ENCODE measurements at places on chromosomes 7 and 10. TPM values are rescaled to one million over a fixed set of nuclear protein-coding genes. Genes with fewer than 3 reads are reported as not detected.

The CTTNBP2 gene
- not detected for total RNA-seq

DNA sequence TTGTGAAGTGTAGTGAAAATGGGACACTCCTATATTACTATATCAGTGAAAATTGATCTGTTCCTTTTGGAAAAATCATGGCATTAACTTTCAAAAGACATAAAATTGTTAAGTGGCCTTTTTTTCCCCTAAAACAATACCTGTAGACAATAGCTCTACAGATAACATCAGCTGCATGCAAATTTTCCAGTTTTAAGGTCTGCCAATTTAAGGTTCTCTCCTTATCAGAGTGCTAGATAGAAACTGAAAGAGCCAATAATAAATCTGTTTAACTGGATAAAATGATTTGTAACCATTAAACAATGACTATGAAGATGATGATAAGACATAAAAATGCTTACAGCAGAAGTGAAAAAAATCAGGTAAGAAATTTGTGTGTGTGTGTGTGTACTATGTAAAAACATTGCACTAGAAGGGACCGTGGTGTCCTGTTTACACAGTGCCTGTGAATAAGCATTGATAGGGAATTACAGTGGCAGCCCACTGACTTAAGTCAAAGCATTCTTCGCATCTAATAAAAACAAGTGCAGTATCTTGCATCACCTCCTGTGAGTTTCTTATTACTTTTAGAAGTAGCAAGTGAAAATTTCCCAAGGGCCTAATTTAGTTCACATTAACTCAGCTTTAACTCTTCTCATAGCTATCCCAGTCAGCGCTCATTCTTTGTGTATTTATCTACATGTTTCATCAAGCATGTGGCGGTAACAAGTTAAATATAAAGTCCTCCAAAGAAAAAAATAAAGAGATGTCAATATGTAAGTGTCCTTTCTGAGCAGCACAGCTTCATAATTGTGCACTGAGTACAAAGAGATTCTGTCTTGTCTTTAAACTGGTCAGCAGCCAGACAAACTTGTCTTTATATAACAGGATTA lies 261.9 kb downstream of the ARL4A start:
- no peaks in the 10 kb centered on the region for H3K27me3 ChIP-seq
- no peaks in the 10 kb centered on the region for H3K36me3 ChIP-seq
- H3K27ac ChIP-seq, result no peak overlapping the region
- no peak overlapping the region for H3K4me3 ChIP-seq
- DNase-seq, result no peak

The TAS2R4 gene
- total RNA-seq, result 0.74 TPM

GRCh38 chr10:120628197-120628596 lies 171.2 kb downstream of the PLPP4 start:
- DNase-seq, result no peak
- H3K4me3 ChIP-seq, result no peak overlapping the region

GRCh38 chr10:3208481-3209406 lies 36.2 kb upstream of the PITRM1 start:
- peaks cover 32% of the 10 kb centered on the region for H3K27me3 ChIP-seq
- no peak for DNase-seq
- no peak overlapping the region for H3K4me3 ChIP-seq
- no peaks in the 10 kb centered on the region for H3K4me1 ChIP-seq
- H3K36me3 ChIP-seq, result no peaks in the 10 kb centered on the region

GRCh38 chr7:37709631-37710509 lies 26.3 kb downstream of the GPR141 start:
- DNase-seq, result no peak
- no peaks in the 10 kb centered on the region for H3K36me3 ChIP-seq
- peaks cover 4% of the 10 kb centered on the region for H3K27me3 ChIP-seq
- peaks cover 4% of the 10 kb centered on the region for H3K4me1 ChIP-seq
- no peak overlapping the region for H3K27ac ChIP-seq

- no peaks in the 10 kb centered on the region for H3K27me3 ChIP-seq
- no peak overlapping the region for H3K27ac ChIP-seq
- no peaks in the 10 kb centered on the region for H3K4me1 ChIP-seq
- no peak for DNase-seq
These were observed 151.9 kb downstream of the CHRM2 start for GRCh38 chr7:137020351-137020750.

The ZYX gene
- total RNA-seq, result 179 TPM

The LGI1 gene
- not detected for total RNA-seq

DNA sequence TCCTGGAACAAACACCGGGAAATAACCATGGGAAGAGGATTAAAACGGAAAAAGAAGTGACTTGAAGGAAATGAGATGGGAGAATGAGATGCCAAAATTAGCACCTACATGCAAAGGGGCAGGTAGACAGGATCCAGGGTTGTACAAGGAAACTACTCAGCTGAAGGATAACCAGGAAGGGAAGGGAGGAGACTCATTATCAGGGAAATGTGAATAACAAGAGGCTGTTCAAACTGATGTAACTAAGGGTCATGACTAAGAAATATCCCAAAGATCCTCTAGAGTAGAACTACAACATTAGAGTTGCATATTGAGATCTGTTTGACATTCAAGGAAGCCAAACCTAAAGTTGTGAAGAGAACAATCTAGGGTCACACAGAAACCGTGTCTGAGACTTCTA lies 166.2 kb upstream of the SP8 start:
- no peak for DNase-seq
- H3K36me3 ChIP-seq, result no peaks in the 10 kb centered on the region
- H3K4me1 ChIP-seq, result no peaks in the 10 kb centered on the region
- H3K4me3 ChIP-seq, result no peak overlapping the region

GRCh38 chr10:51029172-51029641 lies 45.1 kb upstream of the PRKG1 start:
- H3K4me1 ChIP-seq, result no peaks in the 10 kb centered on the region
- no peak for DNase-seq
- no peaks in the 10 kb centered on the region for H3K36me3 ChIP-seq
- no peak overlapping the region for H3K27ac ChIP-seq
- no peak overlapping the region for H3K4me3 ChIP-seq

The HTR7 gene
- not detected for total RNA-seq

DNA sequence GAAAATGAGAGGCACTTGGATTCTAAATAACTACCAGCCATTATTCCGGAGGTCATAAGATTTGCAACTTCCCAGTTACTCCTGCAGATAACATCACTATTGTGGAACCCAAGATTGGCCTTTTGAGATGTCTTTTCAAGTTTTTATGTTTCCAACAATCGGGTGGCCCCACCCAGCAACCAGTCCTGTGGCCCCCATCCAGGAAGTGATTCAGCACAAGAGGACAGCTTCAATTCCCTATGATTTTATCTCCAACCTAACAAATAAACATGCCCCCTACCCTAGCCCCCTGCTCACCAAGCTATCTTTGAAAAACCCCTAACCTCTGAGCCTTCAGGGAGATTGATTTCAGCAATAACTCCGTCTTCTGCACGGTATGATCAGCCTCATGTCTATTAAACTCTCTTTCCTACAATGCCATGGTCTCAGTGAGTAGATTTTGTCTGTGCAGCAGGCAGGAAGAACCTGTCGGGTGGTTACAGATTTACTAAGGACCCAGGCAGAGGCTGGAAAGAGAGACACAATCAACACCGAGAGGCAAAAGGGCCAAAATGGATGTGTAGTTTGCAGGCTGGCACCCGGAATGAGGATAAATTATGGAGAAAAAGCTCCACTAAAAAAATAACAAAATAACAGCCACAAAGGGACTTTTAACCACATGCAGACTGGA lies 83.9 kb upstream of the UNC5B start:
- H3K4me1 ChIP-seq, result peaks cover 12% of the 10 kb centered on the region
- peak; percentile 19 for DNase-seq
- no peak overlapping the region for H3K4me3 ChIP-seq
- H3K36me3 ChIP-seq, result no peaks in the 10 kb centered on the region
- H3K27me3 ChIP-seq, result peaks cover 9% of the 10 kb centered on the region
- H3K27ac ChIP-seq, result no peak overlapping the region

DNA sequence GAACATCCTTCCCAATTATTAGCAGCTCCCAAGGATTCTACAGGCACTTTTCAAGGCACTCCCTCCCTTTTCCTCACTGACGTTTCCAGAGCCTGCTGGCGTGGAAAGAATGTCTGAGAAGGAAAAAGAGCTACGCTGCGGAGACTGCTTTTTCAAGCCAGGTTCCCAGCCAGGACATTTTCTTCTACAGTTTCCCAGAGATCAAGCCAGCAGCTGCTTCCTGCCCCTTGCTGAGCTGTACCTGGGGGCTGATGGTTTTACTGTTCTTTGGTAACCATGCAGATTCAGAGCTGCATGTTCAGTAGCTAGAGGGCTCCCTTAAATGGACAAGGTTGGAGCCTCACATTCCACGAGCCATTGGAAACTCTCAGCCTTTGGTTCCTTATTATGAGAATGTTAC lies 133.4 kb downstream of the EVX1 start:
- H3K4me1 ChIP-seq, result no peaks in the 10 kb centered on the region
- H3K27ac ChIP-seq, result no peak overlapping the region
- no peak overlapping the region for H3K4me3 ChIP-seq
- peaks cover 3% of the 10 kb centered on the region for H3K27me3 ChIP-seq
- DNase-seq, result no peak

GRCh38 chr7:155588468-155588998 lies 42.2 kb upstream of the CNPY1 start:
- H3K36me3 ChIP-seq, result no peaks in the 10 kb centered on the region
- H3K4me1 ChIP-seq, result peaks cover 11% of the 10 kb centered on the region
- no peak for DNase-seq

DNA sequence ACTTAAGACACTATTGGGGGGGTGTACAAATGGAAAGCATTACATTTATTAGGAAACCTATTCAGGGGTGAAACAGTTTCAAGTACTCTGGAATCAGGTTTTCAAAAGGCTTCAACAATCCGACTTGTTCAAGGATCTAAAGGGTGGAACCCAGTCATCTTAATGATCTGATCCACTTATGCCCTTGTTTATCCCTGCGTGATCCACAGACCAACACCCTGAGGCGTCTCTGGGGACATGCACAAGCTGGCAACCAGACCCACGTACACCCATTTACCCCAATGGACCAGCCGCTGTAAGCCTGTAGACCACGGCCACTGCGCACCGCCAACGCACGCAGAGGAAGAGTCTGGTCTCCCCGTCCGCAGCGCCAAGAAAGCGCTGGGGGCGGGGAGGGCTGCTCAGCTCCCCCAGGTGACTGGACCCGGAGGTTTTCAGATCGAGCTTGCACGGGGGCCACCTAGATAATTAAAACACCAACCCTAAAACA lies 13.4 kb downstream of the HNRNPF start:
- peak; percentile 48 for DNase-seq
- H3K27ac ChIP-seq, result peak overlapping the region; percentile 91
- no peaks in the 10 kb centered on the region for H3K27me3 ChIP-seq
- H3K36me3 ChIP-seq, result peaks cover 88% of the 10 kb centered on the region
- H3K4me1 ChIP-seq, result peaks cover 72% of the 10 kb centered on the region

GRCh38 chr7:18343047-18343446 lies 152.5 kb upstream of the HDAC9 start:
- H3K27ac ChIP-seq, result no peak overlapping the region
- H3K36me3 ChIP-seq, result no peaks in the 10 kb centered on the region
- H3K4me1 ChIP-seq, result no peaks in the 10 kb centered on the region
- H3K4me3 ChIP-seq, result no peak overlapping the region
- DNase-seq, result no peak
- H3K27me3 ChIP-seq, result peaks cover 4% of the 10 kb centered on the region

- no peak overlapping the region for H3K27ac ChIP-seq
- H3K4me1 ChIP-seq, result peaks cover 8% of the 10 kb centered on the region
- no peak for DNase-seq
- H3K36me3 ChIP-seq, result no peaks in the 10 kb centered on the region
- H3K27me3 ChIP-seq, result peaks cover 4% of the 10 kb centered on the region
- H3K4me3 ChIP-seq, result no peak overlapping the region
These were observed 55.0 kb downstream of the KIAA1549 start for GRCh38 chr7:138926241-138926612.

The VIPR2 gene
- total RNA-seq, result not detected

The CALHM3 gene
- 0.45 TPM for total RNA-seq

GRCh38 chr7:18268571-18268970 lies 227.0 kb upstream of the HDAC9 start:
- DNase-seq, result no peak
- no peak overlapping the region for H3K27ac ChIP-seq
- no peaks in the 10 kb centered on the region for H3K36me3 ChIP-seq
- no peaks in the 10 kb centered on the region for H3K27me3 ChIP-seq

- no peak for DNase-seq
- H3K27me3 ChIP-seq, result no peaks in the 10 kb centered on the region
- H3K4me1 ChIP-seq, result no peaks in the 10 kb centered on the region
- H3K4me3 ChIP-seq, result no peak overlapping the region
- no peak overlapping the region for H3K27ac ChIP-seq
These were observed 85.8 kb downstream of the LHFPL3 start for GRCh38 chr7:104414216-104414615.

DNA sequence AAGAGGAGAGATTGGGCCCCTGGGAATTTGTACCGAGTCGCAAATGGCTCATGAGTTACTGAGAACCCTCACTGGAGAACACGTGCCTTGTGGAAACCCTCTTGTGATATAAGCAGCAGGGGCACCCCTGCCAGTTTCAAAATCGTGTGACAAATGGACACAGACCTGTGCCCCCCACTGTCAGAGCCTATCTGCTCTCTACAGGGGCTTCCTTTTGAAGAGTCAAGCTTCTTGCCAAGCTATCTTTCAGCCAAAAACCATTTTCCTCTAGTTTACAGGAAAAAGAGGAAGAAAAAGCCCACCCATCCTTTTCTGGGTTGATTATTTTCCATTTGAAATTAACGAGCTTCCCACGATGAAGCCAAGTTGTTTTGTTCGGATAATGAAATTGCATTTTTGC lies 64.1 kb upstream of the MPP7 start:
- H3K27me3 ChIP-seq, result no peaks in the 10 kb centered on the region
- peaks cover 46% of the 10 kb centered on the region for H3K4me1 ChIP-seq
- no peak for DNase-seq
- H3K27ac ChIP-seq, result peak overlapping the region; percentile 93

DNA sequence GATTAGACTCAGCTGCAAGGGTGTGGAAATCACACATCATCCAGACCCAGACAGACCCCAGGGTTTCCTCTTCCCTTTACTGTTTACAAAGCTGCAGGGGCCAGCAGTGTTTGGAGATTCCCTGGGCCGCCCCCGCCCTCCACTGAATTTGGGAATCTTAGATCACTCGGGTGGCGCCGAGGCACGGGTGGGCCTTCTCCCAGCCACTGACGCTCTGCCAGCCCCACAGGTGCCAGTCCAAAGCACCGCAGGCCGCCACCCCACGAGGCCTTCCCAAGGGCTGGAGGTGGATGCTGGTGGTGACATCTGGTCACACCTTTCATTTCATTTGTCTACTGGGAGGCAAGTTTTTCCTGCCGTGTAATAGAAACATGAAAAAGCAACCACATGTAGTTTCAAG lies 439.4 kb upstream of the FOXK1 start:
- H3K4me1 ChIP-seq, result peaks cover 8% of the 10 kb centered on the region
- H3K27me3 ChIP-seq, result no peaks in the 10 kb centered on the region
- H3K36me3 ChIP-seq, result peaks cover 1% of the 10 kb centered on the region
- no peak overlapping the region for H3K4me3 ChIP-seq
- no peak for DNase-seq

The STRIP2 gene
- 6.6 TPM for total RNA-seq

- H3K4me1 ChIP-seq, result no peaks in the 10 kb centered on the region
- H3K27ac ChIP-seq, result no peak overlapping the region
- no peak for DNase-seq
- no peak overlapping the region for H3K4me3 ChIP-seq
These were observed 233.3 kb downstream of the NSUN6 start for GRCh38 chr10:18417950-18418527.

Data from activated CD8-positive, alpha-beta T cell treated with anti-CD3 and anti-CD28 coated beads, Interleukin-2, amount 10 ng/mL, durations not matched to agents 7 days and 5 days (primary cell).